ENCODE measurements at places on chromosomes 12 and 14.
A peak's percentile ranks its signal among the peaks of the same experiment; 100 is the strongest.

- no peak overlapping the region for H3K4me3 ChIP-seq
- no peak overlapping the region for H3K27ac ChIP-seq
- peaks cover 64% of the 10 kb centered on the region for H3K36me3 ChIP-seq
- DNase-seq: no peak
Observed at GRCh38 chr12:113962733-113963132, 3.4 kb downstream of the RBM19 start.

- peaks cover 31% of the 10 kb centered on the region for H3K36me3 ChIP-seq
- peaks cover 53% of the 10 kb centered on the region for H3K4me1 ChIP-seq
- peak overlapping the region; percentile 84 for H3K4me3 ChIP-seq
- no peaks in the 10 kb centered on the region for H3K27me3 ChIP-seq
- H3K27ac ChIP-seq: peak overlapping the region; percentile 97
Observed at GRCh38 chr14:103630364-103631108, 1.5 kb downstream of the KLC1 start.

GRCh38 chr12:100138803-100139098 is 3.9 kb downstream of the BLTP3B start:
- no peak overlapping the region for H3K27ac ChIP-seq
- H3K36me3 ChIP-seq: no peaks in the 10 kb centered on the region
- H3K4me1 ChIP-seq: peaks cover 51% of the 10 kb centered on the region
- DNase-seq: no peak

DNA sequence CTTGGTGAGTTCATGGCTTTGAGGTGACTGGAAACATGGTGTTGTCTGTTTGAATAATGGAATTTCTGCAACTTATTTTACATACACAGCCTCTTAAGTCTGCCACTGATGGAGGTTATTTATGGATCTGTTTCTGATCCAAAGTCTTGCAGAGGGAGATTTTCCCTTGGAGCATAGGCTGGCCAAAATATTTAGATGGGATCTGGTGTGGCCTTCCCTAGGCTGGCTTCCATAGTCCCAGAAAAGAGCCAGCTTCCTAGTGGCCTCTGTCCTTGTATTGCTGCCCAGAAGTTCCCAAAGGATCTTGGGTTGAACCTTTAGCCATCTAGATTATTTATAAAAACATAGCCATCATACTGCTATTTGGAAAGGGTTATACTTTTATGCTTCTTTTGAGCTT is 491.1 kb upstream of the RGS6 start:
- no peaks in the 10 kb centered on the region for H3K27me3 ChIP-seq
- DNase-seq: no peak
- no peak overlapping the region for H3K27ac ChIP-seq
- no peak overlapping the region for H3K4me3 ChIP-seq
- H3K36me3 ChIP-seq: no peaks in the 10 kb centered on the region
- peaks cover 49% of the 10 kb centered on the region for H3K4me1 ChIP-seq

DNA sequence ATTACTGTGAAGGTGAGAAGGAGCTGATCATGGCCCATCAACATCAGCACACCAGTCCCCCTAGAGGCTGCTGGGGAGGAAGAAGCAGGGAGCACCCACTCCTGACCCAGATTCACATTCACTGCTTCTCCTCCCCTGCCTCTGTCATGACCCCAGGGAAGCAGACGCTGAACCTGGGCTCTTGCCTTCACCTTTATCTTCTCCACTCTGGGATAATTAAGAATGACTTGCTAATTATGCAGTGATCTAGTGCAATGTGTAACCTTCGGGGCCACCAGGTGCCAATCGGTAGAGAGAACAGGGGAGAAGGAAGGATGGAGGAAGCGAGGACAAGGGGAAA is 44.4 kb upstream of the IQSEC3 start:
- H3K4me1 ChIP-seq: no peaks in the 10 kb centered on the region
- H3K36me3 ChIP-seq: peaks cover 13% of the 10 kb centered on the region
- H3K27ac ChIP-seq: no peak overlapping the region
- DNase-seq: no peak
- no peaks in the 10 kb centered on the region for H3K27me3 ChIP-seq

Data from stomach (tissue), 19 donors.